ENCODE measurements at places on chromosomes 12 and 14.

- DNase-seq: no peak
Observed at GRCh38 chr12:51862947-51863346, 14.4 kb upstream of the FIGNL2 start.

- DNase-seq: peak; percentile 41
Observed at GRCh38 chr14:81164167-81164774, 56.5 kb downstream of the GTF2A1 start.

GRCh38 chr12:31647086-31647491 is 12.4 kb upstream of the ETFBKMT start:
- DNase-seq: no peak

DNA sequence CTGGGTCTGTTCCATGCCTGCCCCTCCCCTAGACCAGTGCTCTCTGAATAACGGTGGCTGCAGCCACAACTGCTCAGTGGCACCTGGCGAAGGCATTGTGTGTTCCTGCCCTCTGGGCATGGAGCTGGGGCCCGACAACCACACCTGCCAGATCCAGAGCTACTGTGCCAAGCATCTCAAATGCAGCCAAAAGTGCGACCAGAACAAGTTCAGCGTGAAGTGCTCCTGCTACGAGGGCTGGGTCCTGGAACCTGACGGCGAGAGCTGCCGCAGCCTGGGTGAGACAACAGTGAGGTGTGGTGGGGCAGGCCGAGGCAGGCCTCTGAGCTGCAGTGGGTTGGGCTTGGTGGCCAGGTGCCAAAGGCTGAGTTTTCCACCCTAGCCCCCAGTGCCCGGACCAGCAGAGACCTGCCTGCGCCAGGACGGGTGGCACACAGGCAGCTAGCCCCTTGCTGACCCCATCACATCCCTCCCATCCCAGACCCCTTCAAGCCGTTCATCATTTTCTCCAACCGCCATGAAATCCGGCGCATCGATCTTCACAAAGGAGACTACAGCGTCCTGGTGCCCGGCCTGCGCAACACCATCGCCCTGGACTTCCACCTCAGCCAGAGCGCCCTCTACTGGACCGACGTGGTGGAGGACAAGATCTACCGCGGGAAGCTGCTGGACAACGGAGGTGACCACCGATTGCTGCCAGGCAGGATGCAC is 28.2 kb upstream of the LRP1-AS start:
- DNase-seq: peak; percentile 24

DNA sequence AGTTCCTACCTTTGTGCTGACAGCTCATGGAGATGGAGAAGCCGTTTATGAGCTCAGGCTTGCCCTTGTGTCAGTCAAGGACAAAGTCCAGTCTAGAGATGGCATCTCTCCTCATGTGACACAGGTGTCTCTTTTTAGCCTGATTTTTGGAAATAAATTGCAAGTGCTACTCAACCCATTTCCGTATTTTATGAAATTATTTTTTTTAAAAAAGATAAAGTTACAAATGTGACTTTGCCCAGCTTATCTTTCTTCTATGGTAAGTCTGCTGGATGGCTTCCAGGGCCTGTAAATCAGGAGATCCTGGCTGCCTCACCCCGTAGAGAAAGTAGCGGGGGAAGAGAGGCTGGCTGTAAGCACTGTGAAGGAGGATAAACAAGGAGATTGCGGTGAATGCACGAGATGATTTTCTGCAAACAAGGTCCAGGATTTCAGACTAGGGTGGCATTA is 169.7 kb downstream of the MYRFL start:
- no peak for DNase-seq

DNA sequence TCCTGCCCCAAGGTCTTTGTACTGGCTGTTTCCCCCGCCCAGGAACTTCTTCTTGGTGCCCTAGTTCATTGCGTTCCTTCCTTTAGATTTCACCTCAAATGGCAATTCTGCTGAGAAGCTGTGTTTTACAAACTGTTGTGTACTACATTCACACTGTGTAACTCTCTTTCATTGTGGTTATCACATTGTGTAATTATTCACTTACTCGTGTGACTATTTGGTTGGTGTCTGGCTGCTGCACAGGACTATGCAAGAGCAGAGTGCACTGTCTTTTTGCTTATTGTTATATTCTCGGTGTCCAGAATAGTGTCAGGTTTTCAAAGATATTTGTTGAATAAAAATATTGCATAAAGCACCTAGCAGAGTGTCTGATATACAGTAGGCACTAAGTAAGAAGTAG is 177.2 kb upstream of the PRICKLE1 start:
- no peak for DNase-seq

DNA sequence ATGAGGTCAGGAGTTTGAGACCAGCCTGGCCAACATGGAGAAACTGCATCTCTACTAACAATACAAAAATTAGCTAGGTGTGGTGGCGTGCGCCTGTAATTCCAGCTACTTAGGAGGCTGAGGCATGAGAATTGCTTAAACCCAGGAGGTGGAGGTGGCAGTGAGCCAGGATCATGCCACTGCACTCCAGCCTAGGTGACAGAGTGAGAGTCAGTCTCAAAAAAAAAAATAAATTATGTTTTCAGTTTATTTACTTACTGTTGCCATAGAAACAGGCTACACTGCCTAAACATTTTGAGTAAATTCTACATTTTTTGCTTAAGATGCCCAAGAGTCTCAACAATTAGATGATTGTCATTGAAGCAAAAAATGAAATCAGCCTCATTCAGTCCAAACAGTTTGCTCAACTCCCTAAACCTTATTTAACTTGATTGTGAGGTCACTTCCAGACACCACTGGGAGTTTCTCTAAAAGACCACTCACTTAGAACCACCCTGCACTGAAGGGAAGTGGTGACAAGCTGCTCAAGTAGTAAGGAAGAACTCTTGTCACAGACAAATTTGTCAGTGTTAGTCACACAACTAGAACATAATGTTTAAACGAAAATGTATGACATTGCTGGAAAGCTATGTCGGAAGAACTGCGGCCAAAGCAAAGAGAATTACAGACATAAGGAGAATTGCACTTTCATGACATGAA is 9.8 kb upstream of the GNPNAT1 start:
- DNase-seq: no peak

DNA sequence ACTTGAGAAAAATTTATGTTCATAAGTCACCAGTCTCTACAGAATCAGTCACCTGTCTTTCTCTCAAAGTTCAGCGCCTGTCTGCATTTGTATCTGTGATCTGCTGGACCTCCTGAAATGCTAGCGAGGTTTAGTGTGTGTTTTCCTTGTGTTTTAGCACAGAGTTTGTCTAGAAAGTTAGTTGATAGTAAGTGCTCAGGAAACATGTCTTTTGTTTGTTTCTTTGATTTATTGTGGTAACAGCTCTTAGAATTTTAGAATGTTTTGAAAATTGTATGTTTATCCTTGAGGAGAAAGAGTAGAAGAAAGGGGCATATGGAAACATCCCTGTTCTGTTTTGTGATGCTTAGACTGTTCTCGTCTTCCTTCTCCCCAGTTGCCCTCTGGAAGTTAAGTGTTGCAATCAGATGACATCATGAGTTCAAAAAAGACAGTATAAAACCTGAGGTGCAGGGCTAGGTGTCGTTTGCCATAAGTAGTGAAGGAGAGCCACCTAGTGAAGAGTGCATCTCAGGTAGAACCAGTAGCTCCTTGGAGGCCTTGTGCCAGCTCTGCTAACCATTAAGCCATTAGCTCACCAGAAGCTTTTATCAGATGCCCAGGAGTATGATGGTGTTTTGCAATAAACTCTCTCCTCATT is 44.8 kb downstream of the FBXW8 start:
- DNase-seq: peak; percentile 20

DNA sequence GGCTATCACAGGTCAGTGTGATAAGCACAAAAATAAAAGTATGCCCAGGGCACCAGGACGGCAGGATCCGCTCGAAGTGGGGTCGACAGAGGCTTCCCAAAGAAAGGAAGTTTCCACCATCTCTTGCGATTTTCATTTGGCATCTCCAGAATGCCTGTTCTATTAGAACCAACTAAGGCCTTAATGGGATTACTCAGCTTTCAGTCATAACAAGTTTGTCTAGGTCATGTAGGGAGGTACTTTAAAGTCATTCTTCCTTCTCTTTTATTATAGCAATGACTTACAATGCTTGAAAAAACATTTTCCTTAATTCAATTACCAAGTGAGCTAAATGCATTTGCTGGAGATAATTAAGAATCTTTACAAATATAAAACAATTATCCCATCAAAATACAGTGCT is 83.6 kb upstream of the DIO3 start:
- DNase-seq: no peak

DNA sequence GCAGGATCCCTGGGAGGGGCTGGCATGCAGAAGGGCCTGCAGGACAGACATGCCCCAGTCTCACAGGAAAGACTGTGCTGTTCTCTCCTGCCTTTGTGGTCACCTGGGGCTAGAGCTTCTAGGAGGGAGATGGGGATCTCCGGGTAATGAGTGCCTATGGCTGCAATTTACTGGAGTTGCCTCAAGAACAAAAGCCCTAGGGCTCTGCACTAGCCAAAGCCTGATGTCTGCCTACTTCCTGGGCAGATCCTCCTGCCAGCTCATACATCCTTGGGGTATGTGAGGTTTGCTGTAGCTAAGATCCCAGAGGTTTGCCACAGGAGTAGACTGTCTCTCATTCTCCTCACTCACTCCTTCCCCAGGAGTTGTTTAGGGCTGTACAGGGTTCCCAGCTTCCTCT is 106.9 kb upstream of the PPFIA2 start:
- DNase-seq: no peak

DNA sequence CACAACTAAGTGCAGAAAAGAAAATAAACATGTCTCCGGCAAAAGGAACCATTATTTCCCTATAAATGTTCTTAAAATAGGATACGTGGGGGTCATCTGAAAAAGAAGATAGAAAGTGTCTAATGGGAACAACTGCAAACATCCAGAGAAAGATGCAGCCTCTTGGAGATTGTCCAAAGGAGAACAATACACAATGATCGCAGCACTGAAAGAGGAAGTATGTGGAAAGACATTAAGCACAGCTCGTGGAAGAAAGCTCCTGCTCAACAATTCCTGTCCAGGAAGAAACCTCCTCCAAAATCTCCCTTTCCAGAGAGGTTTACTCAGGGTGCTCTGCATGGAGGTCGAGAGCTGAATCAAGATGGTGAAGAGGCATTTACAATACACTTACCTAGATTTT is 2.5 kb upstream of the LALBA start:
- DNase-seq: no peak

GRCh38 chr12:76177821-76178220 is 93.3 kb upstream of the NAP1L1 start:
- DNase-seq: no peak

- DNase-seq: no peak
Observed at GRCh38 chr14:55673048-55673447, 93.0 kb downstream of the KTN1 start.

DNA sequence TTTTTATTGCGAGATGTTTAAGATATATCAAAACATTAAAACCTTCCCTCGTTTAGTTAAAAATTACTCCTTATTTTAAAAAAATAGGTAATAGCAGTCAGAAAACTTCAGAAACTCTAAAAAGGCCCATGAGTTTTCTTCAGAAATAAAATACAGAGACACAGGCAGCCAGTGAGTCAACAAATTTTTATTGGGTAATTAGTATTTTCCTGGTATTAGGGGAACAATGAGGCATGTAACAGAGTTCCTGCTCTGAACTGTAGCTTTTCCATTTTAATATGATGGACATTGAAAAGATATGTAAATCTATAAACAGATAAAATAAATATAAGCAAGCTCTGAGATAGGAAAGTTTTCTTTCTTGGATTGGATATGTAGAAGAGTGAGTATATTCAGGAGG is 399 bp upstream of the ZNF705A start:
- no peak for DNase-seq

DNA sequence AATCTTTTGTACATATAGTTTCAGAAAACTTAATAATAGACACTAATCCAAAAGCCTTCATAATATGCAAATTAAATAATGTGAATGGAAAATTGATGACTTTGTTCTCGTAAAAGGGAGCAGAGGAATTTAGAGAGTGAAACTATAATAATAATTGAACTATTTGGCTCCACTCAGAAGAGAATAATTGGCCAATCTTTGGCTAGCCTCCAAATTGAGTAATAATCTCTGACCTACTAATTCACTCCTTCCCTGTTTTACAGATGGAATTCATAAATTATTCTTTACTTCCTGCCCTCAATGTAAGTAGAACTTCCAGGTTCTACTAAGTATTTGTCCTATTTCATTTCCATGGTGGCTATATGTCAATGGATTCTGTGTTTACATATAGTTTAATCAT is 15.8 kb downstream of the TRIM9 start:
- DNase-seq: no peak

GRCh38 chr12:41442896-41443295 is 254.8 kb downstream of the PDZRN4 start:
- no peak for DNase-seq

DNA sequence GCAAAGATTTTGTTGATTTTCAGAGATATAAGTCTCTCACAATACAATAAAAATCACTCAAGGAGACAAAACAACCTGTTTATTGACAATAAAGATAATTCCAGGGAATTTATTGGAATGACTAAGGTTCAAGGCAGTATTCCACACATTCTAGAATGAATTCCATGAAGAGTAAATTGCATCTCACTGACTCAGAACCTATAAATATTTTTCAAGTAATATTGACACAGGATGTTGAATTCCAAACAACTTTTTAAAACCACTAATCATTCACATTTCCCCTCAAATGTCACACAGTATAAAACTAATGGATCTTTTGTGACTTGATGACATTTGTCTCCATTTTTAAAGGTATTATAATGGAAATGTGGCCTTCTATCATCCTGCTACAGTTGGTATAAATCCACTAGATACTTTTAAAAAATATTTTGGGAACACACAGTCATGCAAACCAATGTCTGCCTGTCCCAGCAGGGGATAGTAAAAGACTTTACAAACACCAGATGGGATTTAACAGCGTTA is 42.1 kb upstream of the LGR5 start:
- DNase-seq: no peak

DNA sequence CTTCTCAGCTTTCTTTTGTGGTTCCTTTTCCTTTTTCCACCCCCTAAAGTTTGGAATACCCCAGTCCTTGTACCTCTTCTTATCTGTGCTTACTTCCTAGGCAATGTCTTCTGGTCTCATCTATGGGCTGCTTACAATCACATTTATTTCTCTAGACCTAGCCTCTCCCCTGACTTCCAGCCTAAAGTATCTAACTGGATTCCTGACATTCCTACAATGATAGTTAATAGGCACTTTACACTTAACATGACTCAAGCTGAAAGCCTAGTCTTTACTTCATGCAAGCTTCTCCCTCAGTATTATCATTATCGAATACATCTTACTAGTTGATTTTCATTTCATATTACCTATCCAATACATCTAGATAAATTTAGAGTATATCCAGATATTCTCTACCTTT is 21.2 kb downstream of the CLECL1 start:
- DNase-seq: no peak

DNA sequence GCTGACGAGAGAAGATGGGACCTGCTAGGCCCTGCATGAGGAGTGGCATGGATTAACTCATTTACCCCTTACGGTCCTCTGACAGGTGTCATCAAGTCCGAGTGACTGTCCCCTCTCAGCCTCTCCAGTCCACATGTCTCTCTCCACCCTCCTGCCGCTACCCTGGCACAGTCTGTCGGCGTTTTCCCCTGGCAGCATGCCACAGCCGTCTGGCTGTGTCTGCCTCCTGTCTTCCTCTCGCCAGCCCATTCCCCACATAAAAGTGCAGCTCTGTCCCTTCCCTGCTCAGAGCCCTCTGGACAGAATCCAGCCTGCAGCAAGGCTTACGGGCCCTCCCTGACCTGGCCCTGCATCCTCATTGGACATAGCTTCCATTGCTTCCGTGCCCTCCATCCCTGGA is 45.6 kb downstream of the UBE3B start:
- no peak for DNase-seq

Measured in CD4-positive, alpha-beta T cell treated with Interleukin-15 for 4 hours (primary cell).